GM13976 (cell line): ENCODE measurements at places on chromosomes 16 and 17.

DNA sequence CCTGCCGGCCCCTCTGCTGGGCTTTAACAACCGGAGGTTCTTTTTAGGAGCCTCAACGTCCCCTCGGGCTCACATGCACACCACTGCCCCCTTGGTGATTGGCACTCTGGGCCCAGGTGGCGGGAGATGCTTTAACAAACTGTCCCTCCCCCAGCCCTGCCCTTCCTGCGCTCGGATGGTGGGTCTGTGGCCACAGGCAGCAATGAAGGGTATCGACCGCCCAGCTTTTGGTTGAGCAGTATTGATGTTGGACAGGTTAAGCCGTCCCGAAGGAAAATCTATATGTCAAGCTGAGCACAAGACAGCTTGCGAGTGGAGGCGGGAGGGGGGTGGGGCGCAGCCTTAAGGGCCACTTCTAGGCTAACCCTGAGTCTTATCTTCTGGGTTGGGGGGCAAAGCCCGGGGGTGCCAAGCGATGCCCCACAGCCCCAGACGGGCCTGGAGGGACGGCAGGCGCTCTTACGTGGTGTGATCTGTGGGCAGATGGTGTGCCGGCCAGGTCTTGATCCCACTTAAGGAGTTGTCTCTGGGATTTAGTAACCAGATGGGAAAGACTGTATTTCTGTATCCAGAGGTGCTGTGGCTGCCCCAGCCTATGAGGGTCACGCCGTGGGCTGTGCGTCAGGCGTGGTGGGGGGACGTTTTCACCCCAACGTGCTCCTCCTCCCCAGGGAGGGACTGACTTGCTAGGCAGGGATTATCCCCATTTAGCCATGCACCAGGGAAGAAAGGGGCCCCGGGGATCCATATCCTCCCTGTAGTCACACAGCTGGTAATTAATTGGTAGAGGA, 6.2 kb downstream of the GSE1 start:
- no peak for DNase-seq

GRCh38 chr16:66481943-66482390, 54.9 kb downstream of the BEAN1 start:
- DNase-seq = no peak

GRCh38 chr16:85172455-85173145, 60.3 kb upstream of the CIBAR2 start:
- no peak for DNase-seq

- DNase-seq = peak; percentile 42
Observed at GRCh38 chr16:15952265-15952711, 2.9 kb downstream of the ABCC1 start.

- peak; percentile 89 for DNase-seq
Observed at GRCh38 chr16:2715519-2715918, 4.5 kb downstream of the PRSS27 start.

GRCh38 chr16:72848028-72848400, 199.9 kb downstream of the ZFHX3 start:
- DNase-seq = no peak

DNA sequence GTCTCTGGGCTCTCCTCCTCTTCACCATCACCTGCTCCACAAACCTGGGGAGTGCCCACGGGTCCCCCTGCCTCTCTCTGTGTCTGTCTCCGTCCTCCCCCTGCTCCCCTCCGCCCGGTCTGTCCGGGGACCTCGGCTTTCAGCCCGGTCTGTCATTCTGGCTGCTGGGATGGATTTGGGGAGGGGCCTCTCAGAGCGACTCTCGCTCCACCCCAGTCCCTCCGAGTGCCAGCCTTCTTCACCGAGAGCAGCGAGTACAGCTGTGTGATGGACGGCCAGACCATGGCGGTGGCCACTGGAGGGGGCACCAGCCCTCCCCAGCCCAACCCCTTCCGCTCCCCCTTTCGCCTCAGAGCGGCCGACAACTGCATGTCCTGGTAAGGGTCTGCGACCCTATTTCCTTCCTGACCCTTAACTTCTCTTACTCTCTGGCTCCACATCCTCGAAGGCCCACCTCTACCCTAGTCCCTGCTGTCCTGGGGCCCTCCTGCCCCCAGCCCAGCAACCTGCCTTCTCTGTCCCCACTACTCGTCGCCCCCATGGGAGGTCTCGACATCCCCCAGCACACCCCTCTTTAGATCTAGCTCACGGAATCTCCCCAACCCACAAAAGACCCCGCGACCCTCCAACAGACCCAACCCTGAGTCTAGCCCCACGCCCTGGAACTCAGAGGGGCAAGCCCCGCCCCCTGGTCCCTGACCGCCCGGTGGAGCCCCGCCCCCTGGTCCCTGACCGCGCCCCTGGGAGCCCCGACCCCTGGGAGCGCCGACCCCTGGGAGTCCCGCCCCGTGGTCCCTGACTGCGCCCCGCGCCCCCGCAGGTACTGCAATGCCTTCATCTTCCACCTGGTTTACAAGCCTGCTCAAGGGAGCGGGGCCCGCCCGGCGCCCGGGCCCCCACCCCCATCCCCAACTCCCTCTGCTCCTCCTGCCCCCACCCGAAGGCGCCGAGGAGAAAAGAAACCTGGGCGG, 5.6 kb upstream of the CXCL16 start:
- DNase-seq = no peak

GRCh38 chr17:2799653-2800052, 3.4 kb downstream of the RAP1GAP2 start:
- DNase-seq = no peak

DNA sequence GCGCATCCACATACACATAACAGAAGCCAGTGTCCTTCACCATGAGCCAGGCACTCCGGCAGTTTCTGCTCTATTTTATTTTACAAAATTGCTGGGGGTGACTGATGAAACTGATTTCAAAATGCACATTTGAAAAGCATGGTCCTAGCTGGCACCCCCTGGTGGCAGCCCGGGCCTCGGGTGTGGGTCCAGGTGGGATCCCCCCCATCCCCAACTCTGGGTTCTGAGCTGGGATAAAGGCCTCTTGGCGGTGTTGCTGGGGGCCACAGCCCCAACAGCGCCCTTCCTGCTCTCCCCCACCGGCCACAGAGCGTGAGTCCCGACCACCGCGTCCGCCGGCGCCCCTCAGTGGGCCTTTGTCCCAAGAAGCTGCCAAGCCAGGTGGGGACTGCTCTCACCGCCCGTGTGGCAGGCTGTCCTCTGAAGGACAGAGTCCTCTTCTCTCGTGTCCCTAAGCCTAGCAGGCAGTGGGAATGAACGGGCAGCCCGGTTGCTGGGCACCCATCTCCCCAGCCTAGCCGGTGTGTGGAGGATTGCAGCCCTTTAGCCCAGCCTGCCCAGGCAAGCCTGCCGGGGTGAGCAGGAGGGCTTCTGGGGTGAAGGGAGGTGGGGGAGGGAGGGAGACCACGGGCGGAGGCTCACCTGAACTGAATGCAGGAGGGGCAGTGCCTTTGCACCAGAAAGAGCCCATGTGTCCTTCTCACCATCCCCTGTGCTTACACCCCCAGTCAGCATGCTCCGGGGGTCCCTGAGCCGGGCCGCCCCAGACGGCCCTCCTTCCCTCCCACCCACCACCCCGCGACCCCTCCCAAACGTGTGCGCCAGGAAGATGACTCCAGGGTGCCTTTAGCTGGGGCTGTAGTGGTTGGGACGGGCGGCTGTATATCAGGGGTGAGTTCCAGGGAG, 898 bp downstream of the SNAI3 start:
- no peak for DNase-seq

DNA sequence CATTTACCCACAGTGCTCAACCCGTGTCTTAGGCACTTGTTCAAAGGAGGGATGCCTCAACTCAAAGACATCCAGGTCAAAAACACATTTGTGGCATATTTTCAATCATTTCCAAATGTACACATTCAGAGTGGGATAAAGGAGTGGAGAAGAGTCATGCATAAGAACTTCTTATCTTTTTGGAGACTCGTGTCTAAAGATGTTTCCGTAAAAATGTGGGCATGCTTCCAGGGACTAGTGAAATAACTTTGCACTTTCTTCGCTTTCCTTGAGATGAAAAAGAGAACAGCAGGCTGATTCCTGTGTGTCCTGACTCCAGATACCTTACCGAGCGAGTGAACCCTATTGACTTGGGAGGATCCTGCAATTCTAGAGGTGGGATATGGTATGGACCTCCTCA, 256.6 kb upstream of the KCNJ16 start:
- no peak for DNase-seq

- no peak for DNase-seq
Observed at GRCh38 chr17:28662527-28662829, 473 bp downstream of the SUPT6H start.

DNA sequence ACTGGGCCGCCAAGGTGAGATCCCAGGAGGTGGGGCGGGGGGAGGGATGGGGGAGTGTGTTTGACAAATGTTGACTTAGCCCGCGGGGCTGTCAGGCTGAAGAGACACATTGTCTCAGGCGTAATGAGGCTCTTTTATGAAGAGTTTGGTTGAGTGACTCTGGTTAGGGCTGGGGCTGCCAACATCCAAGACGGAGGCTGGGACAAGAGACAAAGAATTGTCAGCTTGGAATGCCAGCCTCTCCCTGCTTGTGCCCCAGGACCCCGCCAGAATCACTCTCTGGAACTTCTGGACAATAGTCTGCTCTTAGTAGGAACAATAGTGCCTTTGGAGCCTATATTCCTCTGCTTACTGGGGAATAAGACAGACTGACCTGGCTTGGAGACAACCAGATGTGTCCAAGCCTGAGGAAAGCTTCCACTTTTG, 24.0 kb downstream of the PCTP start:
- DNase-seq = no peak

- DNase-seq = no peak
Observed at GRCh38 chr17:15777717-15778116, 45.6 kb downstream of the TBC1D26 start.

GRCh38 chr17:53142890-53143289, 679.8 kb upstream of the KIF2B start:
- DNase-seq = no peak

- no peak for DNase-seq
Observed at GRCh38 chr17:6510321-6510977, 45.9 kb downstream of the PITPNM3 start.

GRCh38 chr16:70470927-70471341, 16.5 kb downstream of the FCSK start:
- DNase-seq = no peak

GRCh38 chr16:11245988-11246387, 10.0 kb downstream of the SOCS1 start:
- DNase-seq = no peak

- no peak for DNase-seq
Observed at GRCh38 chr17:56812901-56813388, 20.8 kb downstream of the C17orf67 start.

GRCh38 chr17:76179496-76180467, 38.7 kb upstream of the FOXJ1 start:
- peak; percentile 38 for DNase-seq

GRCh38 chr17:32020943-32021614, 13.9 kb downstream of the LRRC37B start:
- DNase-seq = no peak

DNA sequence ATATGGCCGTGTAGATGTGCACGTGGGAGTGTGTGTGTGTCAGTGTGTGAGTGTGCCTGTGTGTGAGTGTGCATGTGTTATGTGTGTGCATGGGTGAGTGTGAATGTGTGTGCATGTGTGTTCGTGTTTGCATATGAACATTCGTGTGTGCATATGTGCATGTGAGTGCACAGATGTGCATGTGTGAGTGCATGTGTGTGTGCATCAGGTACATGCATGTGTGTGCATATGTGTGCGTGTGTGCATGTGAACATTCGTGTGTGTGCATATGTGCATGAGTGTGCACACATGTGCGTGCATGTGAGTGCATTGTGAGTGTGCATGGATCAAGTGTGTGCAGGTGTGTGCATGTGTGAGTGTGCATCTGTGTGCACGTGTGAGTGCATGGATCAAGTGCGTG, 2.5 kb upstream of the TPSAB1 start:
- no peak for DNase-seq

DNA sequence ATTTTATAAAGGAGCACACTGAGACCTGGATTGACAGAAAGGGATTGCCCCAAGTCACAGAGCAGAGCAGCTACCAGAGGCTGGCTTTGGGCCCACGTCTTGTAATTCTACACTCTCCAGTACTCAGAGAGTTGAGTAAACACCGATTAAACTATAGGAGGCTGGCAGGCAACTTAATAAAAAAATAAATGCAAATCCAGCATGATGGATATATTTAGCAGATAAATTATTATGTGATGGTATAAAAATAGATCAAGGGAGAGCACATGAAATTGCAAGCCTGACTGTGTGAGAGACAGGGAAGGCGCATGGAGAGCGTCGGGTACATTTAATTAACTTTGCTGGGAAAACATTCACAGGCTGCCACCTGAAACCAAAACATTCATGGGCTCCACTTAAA, 87.7 kb upstream of the CCL2 start:
- DNase-seq = no peak

GRCh38 chr16:74951681-74952080, 33.2 kb downstream of the WDR59 start:
- no peak for DNase-seq

GRCh38 chr17:39818358-39819000, 45.6 kb downstream of the IKZF3 start:
- no peak for DNase-seq

GRCh38 chr16:67571981-67572431, 9.7 kb downstream of the CTCF start:
- no peak for DNase-seq

- no peak for DNase-seq
Observed at GRCh38 chr16:85103114-85104079, 8.9 kb downstream of the CIBAR2 start.

GRCh38 chr16:85617948-85618347, 4.8 kb downstream of the GSE1 start:
- DNase-seq = no peak

DNA sequence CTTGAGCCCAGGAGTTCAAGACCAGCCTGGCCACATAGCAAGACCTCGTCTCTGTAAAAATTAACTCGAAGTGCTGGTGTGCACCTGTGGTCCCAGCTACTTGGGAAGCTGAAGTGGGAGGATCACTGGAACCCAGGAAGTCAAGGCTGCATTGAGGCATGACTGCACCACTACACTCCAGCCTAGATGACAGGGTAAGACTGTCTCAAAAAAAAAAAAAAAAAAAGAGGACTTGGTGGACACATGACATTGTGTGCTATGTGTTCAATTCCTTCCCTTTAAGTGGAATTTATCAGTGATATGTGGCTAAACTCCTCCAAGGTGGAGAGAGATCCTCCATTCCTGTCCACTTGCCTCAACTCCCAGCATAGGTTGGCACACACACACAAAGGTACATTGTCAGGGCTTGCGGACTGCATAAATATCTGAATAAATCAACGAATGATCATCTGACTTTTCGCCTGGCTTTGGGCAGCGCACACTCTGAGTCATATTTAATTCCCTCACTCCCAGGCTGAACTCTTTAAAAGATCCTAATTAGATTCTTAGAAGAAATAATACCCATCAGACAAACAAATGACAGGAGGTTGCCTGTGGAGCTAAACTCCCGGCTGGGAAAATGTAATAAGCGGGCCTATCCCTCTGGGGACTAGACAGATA, 25.0 kb upstream of the SYT17 start:
- DNase-seq = no peak
